GF-D8 (cell line): ENCODE measurements at places on chromosomes 3 and 15.

- DNase-seq: no peak
Measured at GRCh38 chr15:64686130-64686735, 89.2 kb downstream of the RBPMS2 start.

DNA sequence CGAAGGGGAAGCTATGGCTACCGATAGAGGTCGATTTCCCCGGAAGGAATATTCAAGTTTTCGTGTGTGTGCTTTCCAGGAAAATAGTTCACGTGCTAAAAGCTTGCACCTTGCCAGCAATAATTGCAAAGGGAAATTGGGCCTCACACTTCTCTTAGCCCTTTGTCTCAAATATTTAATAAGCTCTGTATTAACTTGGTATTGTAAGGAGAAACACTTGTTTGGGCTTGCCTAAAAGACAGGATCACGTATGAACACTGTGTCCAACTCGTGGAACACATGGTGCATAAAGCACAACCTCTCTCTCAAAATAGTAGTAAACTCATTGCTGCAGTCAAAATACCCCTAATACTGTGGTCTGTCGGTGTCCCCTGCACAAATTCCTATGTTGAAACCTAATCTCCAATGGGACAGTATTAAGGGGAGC is 352 bp upstream of the TMF1 start:
- no peak for DNase-seq

DNA sequence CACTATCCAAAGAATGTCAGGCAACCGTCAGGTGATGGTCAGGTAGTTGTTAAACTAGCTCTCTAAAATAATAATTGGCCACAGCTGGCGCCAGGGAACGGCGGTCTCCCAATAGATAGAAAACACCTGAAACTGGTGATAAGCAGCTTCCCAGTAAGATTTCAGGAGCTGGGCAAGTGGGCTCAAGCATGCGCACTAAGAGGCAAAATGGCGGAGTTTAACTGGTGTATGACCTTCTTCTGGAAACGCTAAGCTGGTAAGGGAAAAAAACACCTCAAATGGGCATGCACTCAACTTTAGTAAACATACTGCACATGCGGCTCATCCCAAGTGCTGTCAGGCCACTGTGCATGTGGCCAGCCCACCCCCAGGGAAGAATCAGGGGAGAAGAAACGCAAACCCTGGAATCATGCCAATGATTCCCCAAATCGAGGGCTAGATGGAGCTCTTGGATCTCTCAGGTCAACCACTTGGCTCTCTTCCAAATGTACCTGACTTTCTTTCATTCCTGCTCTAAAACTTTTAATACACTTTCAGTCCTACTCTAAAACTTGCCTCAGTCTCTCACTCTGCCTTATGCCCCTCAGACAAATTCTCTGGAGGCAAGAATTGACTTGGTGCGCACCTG is 195.0 kb downstream of the ZNF621 start:
- no peak for DNase-seq

- DNase-seq: no peak
Measured at GRCh38 chr3:68479779-68480178, 452.6 kb downstream of the TAFA4 start.

GRCh38 chr15:58002338-58003126 is 63.0 kb downstream of the ALDH1A2 start:
- no peak for DNase-seq

GRCh38 chr15:70451821-70452653 is 311.3 kb downstream of the UACA start:
- DNase-seq: peak; percentile 49

DNA sequence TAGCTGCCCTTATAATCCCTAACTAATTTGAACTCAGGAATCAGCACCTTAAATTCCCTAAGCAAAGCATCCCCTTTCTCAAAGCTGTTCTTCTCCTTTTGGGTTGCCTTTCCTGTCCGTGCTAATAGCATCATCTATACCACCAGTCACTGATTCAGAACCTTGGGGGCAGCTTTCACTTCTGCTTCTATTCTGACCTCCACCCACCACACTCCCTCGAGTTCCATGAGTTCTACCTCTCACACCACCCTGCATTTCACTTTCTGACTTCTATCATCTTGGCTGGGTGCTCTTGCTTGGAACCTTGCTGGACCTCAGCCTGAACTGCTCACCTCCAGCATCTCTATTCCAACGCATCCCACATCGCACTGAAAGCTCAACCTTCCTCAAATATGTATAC is 55.4 kb upstream of the KCNMB2 start:
- DNase-seq: no peak

DNA sequence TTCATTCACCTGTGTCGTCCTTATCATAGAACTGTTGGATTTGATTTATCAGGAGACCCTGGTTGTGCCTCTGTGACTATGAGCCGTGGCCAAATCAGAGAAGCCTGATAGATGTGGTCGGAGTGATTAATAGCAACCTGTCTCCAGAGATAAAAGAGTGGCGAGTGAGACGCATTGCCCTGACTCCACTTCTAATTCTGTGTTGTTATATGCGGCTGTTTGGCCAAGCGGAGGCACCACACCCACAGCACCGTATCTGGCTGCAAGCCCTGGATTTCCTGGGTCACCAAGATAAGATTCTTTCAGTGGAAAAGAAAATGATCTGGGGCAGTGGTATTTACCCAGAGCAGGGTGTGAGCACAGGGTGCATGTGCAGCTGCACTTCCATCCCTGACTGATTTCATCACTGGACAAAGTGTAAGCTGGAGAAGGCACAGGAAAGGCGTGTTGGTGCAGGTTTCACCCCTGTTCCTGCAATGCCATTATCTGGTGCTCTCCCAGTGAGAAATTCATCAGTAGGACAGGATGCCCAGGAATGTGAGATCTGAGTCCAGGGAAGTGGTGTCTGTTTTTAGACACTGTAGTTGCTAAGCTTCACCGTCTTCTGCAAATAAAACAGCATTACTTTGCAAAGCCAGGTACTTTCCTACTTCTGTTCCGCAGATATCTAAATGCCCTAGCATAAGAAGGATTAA is 84.6 kb downstream of the CD47 start:
- DNase-seq: no peak

DNA sequence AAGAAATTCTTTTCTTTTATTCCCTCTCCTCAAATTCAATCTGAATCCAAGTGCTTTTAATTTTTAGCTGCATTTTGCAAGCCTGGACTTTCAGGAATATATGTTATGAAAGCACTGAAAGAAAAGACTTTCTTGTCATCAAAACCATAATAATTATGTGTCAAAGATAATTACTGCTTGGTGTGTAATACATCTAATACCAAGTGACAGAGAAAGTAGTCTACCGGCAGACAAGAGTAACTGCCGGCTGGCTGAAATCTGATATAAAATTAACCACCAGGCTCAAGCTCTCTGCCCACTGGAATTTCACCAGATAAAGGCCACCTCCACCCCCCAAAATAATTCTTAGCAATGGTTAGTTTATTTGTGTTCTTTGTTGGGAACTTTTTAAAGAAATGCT is 220.9 kb upstream of the CDIN1 start:
- DNase-seq: no peak

GRCh38 chr3:38722781-38723568 is 73.5 kb upstream of the SCN5A start:
- DNase-seq: no peak

DNA sequence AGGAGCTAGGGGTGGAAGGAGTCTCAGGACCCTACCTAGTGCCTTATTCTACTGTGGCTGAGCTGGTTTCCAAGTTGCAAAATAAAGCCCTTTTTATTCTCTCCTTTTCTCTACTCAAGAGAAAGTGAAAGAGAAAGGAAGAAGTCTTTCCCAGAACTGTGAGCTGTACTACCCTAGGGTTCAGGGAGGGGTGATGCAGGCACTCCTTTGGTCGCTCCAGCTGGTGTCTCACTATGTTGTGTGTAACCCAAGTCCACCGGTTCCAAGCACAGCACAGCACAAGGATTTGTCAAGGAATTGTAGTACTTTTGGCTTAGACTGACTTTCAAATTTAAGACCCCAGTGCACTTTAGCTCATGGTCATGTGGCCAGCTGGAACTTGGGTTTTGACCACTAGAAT is 1721.7 kb downstream of the OTOL1 start:
- no peak for DNase-seq

DNA sequence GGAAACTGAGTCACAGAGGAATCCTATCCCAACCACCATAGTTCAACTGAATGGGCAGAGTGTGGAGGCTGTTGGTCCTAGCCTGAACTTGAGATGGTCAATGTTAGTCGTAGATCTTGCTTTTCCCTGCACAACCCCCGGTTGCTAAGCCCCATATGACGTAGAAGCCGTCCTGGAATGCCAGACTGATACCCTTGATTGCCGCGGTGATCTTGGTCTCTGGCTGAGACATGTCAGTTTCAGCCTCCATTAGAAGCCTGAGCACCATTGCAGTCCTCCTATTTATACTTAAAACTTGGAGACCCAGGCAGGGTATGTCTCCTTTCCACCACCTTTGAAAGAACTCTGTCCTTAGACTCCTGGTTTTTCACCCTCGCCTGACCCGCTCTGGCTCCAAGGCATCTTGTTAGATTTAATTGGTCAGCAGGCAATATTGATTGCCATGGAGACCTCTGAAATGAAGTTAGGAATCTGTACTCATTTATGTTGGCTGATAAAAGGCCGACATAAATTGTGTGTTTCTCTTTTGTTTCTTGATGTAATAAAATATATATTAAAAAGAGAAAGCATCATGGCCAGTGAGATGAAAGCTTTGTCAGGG is 53.4 kb downstream of the RPLP1 start:
- DNase-seq: no peak

DNA sequence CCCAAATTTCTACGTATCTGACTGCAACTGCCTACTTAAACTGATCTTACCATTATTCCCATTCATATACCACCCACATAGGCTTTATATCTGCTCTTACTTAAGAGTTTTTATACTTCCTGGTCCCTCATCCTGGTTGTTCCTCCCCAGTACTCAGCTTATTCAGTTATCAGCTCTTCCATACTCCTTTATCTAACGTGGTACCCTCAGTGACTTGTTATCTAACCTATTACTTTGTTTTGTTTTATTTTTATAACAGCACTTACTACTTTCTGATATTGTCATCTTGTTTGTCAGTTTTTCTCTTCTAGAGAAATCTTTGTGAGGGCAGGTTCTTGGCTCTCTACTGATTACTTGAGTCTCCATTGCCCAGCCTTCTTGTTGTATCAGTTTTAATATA is 100.6 kb downstream of the ZNF609 start:
- DNase-seq: no peak

GRCh38 chr15:73844356-73844755 is 29.0 kb upstream of the TBC1D21 start:
- DNase-seq: no peak

GRCh38 chr15:48084759-48085590 is 35.8 kb upstream of the SLC24A5 start:
- DNase-seq: no peak

DNA sequence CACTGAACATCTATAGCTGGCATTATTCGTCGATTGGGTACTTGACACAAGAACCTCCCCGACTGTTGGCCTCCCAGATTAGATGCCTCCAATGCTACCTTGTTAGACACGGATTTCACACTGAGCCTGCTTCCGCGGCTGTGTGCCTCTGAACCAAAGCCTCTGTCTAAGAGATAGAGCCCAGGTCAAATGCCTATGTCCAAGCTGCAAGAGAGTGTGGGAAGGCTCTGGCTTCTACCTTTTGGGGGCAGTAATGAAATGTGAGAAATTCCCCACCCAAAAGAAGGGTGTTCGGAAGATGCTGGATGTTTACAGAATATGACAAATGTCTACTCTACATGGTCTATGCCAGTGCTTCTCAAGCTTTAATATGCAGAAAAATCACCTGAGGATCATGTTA is 2.0 kb upstream of the RPUSD2 start:
- DNase-seq: no peak

- peak; percentile 23 for DNase-seq
Measured at GRCh38 chr15:78454992-78455391, 17.0 kb downstream of the IREB2 start.

GRCh38 chr15:56929399-56929798 is 11.0 kb downstream of the TCF12 start:
- DNase-seq: no peak

- no peak for DNase-seq
Measured at GRCh38 chr3:128436214-128436613, 30.5 kb downstream of the DNAJB8 start.

DNA sequence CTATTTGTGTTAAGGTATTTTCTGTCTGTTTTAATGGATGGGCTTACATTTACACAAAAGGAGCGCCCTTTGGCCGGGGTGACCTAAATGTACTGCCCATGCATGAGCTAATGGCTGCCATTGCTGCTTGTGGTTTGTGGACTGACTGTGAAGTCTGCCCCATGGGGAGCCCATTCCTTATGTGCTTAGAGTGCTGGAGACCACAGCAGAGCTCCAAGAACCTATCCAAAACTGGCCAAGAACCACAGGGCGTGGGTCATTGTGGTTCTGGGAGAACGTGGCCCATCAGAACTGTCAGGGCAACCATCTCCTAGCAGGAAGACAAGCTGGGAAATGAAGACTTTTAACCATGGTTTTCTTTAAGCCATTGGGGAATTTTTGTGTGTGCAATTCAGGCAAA is 105.3 kb downstream of the CHDH start:
- no peak for DNase-seq

DNA sequence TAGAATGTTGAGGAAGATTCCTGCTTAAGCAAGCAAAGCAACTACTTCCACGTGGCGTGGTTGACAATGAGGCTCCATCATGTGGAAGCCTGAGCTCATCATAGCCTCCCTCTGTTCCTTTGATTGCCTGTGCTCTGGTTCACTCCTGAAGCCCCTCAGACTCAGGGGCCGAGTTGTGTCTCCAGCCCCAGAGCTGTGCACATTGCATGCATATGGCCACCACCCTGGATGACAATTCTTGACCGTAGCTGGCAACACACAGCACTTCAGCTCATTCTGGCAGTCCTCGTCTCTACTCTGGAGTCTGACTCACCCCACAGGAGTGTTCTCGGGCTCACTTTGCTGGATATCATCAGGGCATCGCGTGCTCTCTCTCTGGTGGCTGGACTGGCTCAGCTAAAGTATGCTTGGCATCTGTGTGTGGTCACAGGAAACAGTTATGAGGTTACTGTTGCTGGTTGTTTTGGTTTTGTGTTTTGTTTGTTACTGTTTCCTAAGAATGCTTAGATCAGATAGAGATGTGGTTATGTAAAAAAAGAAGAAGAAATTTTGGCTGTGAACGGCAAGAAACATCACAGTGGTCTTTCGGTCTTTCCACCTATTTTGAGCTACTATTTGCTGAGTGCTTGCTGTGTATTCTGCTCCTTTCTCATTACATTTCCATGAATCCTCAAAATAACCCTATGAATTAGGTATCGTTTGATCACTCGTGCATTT is 41.6 kb upstream of the MRPS22 start:
- DNase-seq: no peak

- DNase-seq: no peak
Measured at GRCh38 chr3:134344560-134344959, 29.7 kb downstream of the AMOTL2 start.

- no peak for DNase-seq
Measured at GRCh38 chr15:86018679-86019078, 61.0 kb upstream of the AGBL1 start.

- DNase-seq: no peak
Measured at GRCh38 chr3:148330542-148330941, 367.2 kb upstream of the AGTR1 start.

DNA sequence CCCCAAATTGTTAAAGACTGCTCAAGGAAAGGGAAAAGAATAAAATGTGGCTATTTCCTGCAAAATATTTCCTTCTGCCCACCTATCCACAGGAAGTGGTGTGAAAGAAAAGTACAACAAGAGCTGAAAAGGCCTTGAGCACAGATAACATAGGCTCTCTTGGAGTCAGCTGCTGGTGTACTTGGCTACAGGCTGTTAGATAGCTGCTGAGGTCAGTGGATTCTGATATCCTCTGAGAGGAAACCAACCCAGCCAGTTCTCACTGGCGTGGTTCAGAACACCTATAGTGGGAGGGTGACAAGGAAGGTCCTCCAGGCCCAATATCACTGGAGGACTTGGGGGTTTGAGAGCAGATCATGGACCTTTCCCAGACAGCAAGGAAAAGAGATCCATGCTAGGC is 124.4 kb upstream of the GAP43 start:
- no peak for DNase-seq
